Activated naive CD4-positive, alpha-beta T cell (primary cell): ENCODE measurements at places on chromosomes 2 and 18.

DNA sequence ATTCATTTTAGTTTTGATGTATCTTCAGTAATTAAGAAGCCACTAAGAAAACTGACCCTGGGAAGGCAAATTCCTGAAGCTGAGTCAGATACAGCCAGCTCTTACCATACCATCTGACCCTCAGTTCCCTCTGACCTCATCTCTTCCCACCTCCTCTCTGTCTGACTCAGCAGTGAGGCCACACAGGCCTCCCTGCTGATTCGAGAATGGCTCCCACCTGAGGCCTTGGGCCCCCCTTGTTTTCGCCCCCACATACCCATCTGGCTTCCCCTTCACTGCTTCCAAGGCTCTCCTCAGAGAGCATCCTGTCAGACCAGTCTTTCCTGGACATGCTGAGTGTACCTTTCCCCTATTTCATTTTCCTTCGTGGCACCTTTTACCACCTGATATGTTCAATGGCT lies 71.0 kb upstream of the CYP1B1 start:
- no peak for DNase-seq

DNA sequence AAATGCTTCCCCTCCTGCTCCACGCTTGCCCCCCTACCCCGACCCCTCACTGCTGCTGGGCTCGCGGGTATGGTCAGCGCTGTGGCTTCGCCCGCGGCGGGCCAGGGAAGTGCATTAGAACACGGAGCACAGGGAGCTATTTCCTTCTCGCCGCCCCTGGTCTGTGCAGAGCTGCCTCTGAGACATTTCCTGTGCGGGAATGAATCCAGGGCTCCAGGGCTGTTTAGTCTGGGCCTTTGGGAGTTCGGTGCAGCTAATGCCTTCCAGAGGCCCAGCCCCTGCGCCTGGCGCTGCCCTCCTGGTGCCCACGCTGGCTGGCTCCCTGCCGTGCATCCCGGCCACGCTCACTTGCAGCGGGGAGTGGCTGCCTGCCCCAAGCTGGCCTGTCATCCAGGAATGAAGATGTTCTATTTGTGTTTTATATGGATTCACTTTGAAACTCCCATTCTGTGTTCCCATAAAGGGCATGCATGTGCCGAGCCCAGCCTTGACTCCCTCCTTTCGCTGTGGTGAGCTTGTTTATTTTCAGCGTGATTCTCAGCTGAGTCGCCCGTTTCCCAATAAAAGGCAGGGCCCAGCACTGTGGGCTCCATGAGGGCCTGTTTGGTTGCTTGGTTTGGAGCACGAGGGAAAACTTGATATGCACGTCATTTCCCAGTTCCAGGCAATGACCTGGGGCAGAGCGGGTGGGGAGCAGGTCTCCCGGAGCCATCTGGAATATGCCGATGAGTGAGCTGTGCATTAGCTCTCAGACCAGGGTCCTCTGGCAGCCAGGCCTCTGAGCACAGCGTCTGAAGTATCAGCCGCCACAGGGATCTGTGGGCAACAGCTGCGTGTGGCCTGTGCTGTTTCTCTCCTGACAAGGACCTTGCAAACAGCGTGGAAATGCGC lies 42.7 kb downstream of the SH3RF3 start:
- DNase-seq, result no peak

DNA sequence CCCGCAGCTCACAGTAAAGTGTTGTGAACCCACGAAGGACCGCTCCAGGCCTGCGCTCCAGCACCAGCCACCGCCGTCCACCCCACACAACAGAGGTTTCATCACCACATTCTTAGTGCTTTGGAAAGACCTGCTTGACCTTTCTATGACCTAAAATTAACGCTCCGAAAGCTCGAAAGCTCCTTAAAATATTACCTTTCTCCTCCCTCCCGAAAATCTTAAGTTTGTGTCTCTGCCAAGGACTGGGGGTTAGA lies 149.2 kb downstream of the TWIST2 start:
- DNase-seq, result no peak

GRCh38 chr2:241081190-241081642 lies 20.9 kb downstream of the MTERF4 start:
- no peak for DNase-seq

DNA sequence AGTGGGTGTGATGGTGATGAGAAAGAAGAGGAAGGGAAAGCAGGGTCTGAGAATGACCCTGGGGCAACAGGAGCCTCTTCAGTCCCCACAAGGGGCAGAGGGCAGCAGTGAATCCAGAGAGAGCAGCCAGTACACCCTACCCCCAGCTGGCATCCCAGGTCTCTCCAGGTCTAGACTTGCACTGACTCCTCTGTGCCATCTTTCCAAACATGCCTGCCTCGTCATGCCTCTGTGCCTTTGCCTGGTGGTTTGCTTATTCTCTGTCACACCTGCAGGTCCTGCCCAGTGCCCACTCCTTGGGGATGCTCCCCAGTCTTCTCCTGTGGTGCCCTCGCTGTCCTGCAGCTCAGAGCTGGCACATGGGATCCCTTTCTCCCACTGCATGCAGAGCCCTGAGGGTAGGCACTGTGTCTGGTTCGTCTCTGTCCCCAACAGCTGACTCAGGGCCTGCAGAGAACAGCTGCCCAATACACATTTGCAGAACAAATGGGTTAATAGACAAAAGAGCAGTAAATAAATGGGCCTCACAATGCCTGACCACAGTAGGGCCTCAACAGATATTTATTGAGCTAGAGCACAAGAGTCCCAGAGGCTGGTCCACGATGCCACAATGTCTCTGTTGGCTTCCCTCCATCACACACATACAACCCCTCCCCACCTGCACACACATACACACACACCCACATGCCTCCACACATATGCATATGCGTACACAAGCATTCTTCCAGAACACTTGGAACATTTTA lies 89.8 kb downstream of the HS1BP3 start:
- no peak for DNase-seq

- no peak for DNase-seq
Measured at GRCh38 chr2:191922736-191923651, 76.1 kb upstream of the CAVIN2 start.

- DNase-seq, result no peak
Measured at GRCh38 chr2:44649381-44649780, 287.6 kb downstream of the CAMKMT start.

DNA sequence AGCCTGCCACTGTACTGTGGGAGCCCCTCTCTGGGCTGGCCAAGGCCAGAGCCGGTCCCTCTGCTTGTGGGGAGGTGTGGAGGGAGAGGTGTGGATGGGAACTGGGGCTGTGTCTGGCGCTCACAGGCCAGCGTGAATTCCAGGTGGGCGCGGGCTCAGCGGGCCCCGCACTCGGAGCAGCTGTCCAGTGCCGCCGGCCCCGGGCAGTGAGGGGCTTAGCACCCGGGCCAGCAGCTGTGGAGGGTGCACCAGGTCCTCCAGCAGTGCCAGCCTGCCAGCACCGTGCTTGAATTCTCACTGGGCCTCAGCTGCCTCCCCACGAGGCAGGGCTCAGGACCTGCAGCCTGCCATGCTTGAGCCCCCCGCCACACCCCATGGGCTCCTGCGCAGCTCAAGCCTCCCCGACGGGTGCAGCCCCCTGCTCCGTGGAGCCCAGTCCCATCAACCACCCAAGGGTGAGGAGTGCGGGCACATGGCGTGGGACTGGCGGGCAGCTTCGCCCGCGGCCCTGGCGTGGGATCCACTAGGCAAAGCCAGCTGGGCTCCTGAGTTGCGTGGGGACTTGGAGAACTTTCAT lies 69.5 kb upstream of the ABCA12 start:
- DNase-seq, result no peak

DNA sequence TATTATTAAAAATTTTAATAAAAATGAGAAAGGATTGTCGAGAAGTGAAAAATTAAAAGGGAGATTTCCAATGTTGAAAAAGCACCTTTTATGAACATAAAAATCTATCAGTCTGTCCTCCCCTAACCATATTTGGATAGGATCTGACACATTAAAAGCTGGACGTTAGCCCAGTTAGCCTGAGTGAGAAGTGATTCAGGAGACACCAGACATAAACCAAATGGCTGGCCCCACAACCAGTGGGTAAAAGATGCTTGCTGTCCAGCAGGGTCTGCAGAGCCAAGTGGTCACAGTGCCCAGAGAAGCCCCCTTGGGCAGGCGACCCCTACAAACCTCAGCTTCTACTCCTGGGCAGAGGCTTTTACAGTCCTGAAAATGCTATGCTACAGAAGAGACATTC lies 253.8 kb upstream of the LYPD1 start:
- DNase-seq, result no peak

GRCh38 chr2:42296226-42296625 lies 64.8 kb downstream of the COX7A2L start:
- no peak for DNase-seq

- no peak for DNase-seq
Measured at GRCh38 chr18:72232644-72233043, 311.5 kb downstream of the CBLN2 start.

GRCh38 chr18:55227771-55228170 lies 268.5 kb upstream of the CCDC68 start:
- DNase-seq, result no peak

GRCh38 chr2:9415516-9416169 lies 7.7 kb downstream of the ITGB1BP1 start:
- DNase-seq, result no peak
